ENCODE measurements at places on chromosomes 12 and 14.

DNA sequence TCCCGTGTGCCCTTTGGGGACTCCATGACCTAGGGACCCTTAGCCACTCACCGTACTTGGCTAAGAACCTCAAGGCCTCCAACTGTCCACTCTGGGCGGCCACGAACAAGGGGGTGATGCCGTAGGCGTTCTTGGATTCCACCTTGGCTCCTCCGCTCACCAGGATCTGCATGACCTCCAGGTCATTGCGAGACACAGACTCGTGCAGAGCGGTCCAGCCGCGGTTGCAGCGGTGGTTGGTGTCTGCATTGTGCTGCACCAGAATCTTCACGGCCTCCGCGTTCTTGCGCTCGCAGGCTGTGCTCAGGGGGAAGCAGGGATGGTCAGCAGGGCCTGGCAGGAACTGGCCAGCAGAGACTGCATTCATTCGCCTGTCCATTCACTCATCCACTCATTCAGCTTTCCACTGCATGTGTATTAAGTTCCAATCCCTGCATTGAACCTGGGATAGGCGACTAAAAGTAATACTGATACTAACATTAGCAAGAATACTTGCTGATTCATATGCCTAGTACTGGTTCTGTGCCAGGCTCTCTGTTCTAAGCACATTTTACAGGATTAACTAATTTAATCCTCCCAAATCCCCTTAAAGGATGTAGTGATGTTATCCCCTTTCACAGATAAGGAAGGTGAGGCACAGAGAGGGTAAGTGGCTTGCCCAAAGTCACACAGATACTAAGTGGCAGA lies 23.9 kb downstream of the FAM181A start:
- DNase-seq: no peak

DNA sequence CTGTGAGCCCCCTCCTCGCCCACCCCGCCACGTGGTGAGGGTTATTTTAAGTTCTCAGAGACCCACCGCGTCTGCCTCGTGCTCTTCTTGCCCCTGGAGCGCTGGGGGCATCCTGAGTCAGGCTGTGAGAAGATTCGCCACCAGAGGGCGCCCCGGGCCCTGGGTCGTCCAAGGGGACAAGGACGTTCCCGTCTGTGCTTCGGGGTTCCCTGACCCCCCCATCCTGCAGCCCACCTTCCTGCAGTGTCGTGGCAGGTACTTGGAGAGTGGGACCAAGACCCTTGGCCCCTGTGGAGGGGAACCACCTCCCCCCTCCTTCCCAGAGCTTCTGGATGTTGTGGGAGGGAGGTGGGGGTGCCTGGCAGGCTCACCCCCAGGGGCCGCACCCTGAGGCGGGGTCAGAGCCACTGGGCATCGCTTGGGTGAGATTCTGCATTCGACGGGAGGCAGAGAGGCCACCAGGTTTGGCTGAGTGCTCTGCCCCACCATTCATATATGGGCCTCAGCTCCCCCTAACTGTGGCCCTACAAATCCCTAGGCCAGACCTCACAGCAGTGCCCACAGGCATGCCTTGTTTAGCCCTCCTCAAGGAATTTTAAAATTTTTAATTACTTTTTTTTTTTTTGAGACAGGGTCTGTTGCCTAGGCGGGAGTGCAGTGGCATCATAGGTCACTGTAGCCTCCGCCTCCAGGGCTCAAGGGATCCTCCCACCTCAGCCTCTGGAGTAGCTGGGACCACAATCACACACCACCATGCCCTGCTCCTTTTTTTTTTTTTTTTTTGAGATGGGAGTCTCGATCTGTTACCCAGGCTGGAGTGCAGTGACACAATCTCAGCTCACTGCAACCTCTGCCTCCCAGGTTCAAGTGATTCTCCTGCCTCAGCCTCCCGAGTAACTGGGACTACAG lies 17.0 kb downstream of the RHOF start:
- DNase-seq: peak; percentile 81

- no peak for DNase-seq
These were observed 151.0 kb upstream of the NAV3 start for GRCh38 chr12:77679686-77680085.

GRCh38 chr12:2465681-2466080 lies 329.1 kb upstream of the FKBP4 start:
- DNase-seq: no peak

All from A549 (cell line).